ENCODE measurements at places on chromosomes 12 and 14.
A peak's percentile ranks its signal among the peaks of the same experiment; 100 is the strongest.

GRCh38 chr14:37466003-37466622 lies 128.9 kb downstream of the FOXA1 start:
- no peak for DNase-seq

GRCh38 chr14:24673534-24674203 lies 39.7 kb upstream of the GZMB start:
- DNase-seq, result peak; percentile 68

GRCh38 chr14:91983588-91983987 lies 36.1 kb upstream of the FBLN5 start:
- no peak for DNase-seq

GRCh38 chr12:32651151-32651955 lies 27.7 kb upstream of the DNM1L start:
- DNase-seq, result no peak

DNA sequence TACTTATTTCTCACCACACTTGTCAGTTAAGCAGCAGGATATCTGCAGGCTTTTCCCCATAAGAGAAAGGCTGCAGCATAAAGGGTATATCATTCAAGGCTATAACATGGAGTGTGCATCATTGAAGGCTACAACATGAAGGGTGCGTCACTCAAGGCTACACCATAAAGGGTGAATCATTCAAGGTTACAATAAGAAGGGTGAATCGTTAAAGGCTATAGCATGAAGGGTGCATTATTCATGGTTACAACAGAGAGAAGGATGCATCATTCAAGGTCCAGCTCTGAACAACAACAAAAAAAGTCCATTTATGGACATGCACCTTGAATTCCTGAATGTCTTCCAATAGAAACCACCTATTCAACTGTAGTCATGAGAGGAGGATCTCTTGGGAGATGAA lies 32.8 kb upstream of the LUM start:
- DNase-seq, result no peak

DNA sequence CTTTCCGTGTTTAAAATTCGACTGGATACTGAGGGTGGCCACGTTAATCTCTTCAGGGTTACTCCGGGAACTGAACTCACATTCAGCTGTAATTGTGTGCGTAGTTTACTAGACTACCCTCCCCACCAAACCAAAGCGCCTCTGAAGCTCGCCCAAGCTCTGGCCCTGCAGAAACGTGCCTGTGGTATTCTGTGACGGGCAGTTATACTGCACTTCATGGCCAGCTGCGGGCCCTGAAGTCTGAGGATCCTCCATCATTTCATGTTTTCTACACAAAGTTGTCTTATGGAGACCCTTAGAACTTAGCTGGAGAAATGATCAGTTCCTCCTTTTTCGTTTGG lies 688 bp downstream of the ZNF26 start:
- DNase-seq, result no peak

- no peak for DNase-seq
Observed at GRCh38 chr14:49957089-49957852, 64.4 kb downstream of the ARF6 start.

DNA sequence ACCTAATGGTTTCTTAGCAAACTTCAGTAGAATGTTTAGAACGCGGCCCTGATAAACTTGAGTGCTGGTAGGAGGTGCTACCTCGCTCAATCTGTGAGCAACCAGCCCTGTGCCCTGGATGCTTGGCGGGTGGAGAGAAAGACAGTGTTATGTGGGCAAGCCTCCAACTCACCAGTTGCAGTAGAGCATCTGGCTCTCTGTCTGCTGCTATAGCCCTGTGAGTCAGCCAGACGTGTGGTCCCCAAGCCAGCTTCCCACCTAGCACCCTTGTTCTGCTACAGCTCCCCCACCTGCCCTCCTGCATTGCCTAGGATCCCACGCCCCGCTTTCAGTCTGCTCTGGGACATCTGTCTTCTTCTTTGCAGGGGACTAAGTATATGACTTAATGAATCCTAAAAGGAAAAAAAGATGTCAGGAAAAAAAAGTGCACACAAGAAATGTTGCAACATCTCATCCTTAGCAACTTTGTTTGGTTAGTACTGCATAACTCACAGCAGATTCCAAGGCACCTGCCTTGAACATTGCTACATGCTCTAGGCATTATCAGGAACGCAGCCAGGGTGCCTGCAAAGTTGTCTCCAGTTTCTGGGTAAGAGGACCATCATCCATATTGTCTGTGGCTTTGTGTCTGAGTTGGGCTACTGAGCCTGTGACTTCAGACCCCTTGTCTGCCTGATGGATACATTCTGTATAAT lies 13.6 kb downstream of the SNRNP35 start:
- no peak for DNase-seq

DNA sequence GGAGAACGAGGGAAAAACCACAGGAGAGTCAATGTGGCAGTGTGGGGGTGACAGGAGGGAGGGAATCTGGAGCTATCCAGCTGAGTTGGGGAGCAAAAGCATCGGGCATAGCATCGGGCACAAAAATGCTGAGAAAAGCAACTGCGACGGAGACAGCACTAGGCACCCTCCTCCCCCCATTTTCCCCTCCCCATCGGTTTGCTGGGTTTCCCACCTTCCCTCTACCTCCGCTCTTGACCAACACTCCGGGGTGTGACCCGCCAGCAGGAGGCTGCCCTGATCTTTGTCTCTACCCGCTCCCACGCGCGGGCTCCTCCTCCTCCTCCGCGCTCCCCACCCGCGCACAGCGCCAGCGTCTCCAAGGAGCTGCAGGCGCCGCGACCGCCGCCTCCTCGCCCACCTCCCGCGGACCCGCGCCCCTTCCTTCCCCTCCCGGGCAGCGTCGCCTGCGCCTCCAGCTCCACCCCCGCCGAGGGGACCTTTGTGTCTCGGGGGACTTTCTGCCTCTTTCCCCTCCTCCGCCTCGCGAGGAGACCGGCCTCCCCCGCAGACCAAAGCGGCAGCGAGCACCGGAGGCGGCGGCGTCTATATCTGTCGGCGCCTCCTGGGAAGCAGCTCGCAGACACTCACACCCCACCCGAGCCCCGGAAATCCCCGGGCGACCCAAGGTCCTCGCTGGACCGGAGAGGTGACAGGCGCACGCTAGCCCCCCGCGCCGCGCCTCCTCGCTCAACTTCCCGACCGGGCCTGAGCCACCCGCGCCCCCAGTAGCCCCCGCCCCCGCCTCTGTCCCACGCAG lies 920 bp downstream of the CDK17 start:
- peak; percentile 83 for DNase-seq

DNA sequence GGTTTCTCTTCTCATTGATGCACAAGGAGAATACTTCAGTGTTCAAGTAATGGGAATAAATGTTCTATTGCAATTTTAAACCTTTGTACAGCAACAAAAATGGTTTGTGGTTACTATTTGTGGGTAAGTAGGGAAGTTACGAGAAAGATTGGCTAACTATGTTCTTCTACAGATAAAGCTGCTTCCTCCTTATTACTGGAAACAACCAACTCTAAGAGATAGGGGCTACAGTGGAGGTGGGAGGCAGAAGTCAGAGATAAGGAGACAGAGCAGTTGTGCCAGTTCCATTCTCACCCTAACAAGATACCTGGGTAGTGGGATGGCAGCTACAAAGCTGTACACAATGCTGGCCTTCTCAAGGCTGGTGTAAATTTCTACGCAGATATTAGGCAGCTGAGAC lies 16.2 kb downstream of the NOXRED1 start:
- DNase-seq, result no peak

DNA sequence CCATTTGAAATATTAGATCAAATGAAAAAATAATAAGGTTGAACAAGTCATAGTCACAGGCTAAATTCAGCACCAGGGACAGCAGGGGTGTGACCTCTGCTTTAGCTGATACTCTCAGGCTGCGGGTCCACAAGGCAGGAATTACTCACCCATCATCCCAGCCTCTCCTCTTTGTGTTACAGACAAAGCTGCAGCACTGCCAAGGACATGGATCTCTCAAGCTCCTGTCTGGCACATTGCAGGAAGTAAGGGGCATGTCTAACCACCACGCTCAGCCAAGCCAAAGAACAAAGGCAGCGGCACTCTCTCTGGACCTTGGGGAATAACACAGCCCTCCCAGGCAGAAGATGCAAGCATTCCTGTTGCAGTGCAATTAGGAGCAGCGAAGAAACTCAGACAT lies 783.8 kb downstream of the VRK1 start:
- DNase-seq, result no peak

GRCh38 chr12:49827051-49827400 lies 1.2 kb downstream of the NCKAP5L start:
- no peak for DNase-seq

DNA sequence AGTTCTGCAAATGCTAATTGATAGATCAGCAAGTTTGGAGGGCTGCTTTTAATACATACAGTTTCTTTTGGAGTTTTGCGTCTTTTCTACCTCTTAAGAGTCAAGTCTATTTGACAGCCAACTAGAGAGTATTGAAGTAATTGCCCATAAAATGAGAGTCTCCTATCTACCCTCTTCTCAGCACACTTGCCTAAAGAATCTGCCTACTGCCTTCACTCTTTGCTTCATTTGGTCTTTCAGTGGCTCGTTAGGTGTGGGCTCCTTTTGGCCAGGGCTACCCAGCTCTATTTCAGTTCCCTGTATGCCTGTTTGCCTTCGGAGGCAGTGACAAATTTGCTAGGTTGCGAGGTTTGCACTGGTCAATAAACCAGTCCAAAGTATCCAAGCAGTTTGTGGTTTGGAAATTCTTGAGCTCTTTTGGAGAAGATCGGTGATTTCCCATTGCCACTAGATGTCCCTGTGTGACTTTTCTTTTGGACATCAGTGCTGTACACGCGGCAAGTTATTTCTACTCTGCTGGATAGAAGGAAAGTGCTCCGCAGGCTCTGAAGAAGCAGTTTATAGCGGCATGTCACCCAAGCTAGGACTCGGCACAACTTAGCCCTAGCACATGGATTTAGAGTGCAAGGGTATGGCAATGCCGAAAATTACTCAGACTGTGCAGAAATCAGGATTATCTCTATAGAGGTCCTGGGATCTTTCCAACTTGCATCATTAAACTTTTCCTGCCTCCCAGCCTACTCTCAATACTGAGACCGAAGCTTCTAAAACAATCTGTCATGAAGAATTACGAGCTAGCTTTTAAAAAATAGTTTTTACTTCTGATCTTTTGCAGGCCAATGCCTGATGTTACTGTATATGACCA lies 38.6 kb downstream of the MGST1 start:
- DNase-seq, result no peak
